ENCODE measurements at places on chromosomes 3 and 15.
A peak's percentile ranks its signal among the peaks of the same experiment; 100 is the strongest.

DNA sequence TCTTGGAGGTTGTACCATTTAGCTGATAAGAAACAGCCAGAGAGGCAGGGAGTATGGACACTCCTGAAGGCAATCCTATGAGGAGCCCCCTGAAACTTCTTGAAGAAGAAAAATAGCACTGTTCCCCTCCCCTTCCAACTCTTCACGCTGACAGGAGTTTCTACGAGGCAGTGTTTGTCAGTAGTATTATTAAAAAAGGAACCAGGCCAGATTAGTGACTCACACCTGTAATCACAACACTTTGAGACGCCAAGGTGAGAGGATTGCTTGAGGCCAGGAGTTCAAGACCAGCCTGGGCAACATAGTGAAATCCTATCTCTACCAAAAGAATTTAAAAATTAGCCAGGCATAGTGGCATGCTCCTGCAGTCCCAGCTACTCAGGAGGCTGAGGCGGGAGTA, 38.7 kb downstream of the WWTR1 start:
- DNase-seq, result no peak

GRCh38 chr3:29716213-29716612, 435.3 kb downstream of the RBMS3 start:
- no peak for DNase-seq

DNA sequence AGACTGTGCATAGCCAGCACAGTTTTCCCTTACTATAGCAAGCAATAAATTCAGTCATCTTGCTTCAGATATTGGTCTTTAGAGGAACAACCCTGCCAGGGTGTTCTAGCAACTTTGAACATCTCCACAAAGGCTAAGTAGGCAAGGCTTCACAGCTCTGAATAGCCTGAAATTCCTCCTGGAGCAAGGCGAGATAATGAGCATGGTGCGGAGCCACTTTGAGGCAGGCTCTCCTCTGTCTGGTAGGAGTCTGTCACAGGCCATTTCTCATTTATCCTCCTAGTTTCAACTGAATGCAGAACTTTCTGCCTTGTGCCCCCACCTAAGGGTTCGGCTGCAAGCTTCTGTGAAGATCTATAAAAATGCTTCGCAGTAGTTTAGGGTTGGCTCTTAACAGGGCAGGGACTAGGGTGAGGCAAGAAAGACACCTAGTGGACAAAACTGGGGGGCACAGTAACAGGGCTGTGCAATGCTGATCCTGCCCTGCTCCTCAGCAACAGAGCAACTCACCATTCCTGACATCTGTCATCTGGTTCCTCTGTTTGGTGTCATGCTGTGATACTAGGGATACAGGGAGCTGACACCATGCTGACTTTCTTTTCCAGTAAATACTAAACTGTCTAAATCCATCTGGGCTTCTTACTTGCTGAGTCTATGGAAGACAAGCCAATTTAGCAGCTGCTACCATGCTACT, 16.6 kb upstream of the EHHADH start:
- DNase-seq, result no peak

DNA sequence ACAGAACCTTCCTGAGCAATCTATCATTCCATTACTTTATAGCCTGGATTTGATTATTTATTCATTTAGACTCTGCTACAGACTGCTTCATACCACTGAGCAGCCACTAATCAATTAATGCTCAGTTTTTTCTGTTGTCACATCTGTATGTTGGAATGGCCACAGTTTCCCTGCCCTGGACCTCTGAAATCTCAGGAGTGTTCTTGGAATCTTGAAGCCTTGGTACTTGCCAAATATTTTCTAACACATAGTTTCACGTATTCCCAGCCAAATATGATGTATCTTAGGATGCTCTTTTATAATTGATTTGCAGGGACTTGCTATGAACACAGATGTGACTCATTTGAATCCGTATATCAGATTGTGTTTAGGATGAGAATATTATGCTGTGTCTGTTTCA, 225.8 kb downstream of the TAFA4 start:
- DNase-seq, result no peak

- DNase-seq, result no peak
Measured at GRCh38 chr3:140315955-140316354, 361.9 kb upstream of the TRIM42 start.

GRCh38 chr3:125072749-125073389, 17.1 kb upstream of the HEG1 start:
- DNase-seq, result no peak

DNA sequence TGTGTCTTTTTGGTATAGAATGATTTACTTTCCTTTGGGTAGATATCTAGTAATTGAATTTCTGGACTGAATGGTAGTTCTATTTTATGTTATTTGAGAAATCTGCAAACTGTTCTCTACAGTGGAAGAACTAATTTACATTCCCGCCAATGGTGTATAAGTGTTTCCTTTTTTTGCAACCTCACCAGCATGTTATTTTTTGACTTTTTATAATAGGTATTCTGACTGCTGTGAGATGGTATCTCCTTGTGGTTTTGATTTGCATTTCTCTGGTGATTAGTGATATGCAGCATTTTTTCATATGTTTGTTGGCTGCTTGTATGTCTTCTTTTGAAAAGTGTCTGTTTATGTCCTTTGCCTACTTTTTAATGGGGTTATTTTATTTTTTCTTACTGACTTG, 607.2 kb downstream of the OTOL1 start:
- DNase-seq, result no peak

DNA sequence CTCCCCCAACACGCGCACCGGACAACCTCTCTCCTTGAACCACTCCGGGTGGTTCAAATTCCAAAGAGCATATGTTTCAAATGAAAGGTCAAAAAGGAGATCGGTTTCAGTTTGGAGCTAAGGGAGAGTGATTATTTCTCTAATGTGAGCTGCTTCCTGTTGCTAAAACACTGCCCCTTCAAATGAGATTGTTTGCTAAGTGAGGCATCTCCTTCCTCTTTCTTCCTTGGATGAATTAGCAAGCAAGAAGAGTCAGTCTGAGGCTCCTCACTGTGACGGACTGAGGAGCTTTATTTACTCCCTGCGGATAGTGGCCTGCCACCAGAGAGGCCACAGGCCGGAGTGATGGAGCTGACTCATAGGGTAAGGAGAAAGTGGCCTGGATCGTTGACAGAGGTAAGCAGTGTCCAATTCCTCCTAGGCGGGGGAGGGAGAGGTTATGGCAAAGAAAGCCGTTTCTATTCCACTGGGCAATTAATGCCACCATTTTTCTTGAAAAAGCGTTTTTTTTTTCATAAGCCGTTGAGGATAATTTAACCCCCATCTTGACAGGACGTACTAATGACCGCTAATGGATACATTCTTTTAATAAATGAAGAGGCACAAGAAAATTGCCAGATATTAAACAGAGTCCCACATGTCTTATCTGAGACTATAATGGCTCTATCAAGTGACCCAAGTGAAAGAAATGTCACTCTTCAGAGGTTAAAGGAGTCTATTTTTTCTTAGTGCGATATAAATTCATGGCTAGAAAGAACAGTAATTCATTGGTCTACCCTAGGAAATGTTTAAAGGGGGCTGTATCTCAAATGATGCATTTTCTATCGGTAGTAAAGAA, 167.0 kb upstream of the ANKRD28 start:
- no peak for DNase-seq

GRCh38 chr3:99579246-99579645, 59.1 kb upstream of the COL8A1 start:
- DNase-seq, result no peak

GRCh38 chr3:188520466-188520865, 366.5 kb downstream of the LPP start:
- no peak for DNase-seq

GRCh38 chr15:81740416-81740815, 305.4 kb downstream of the MEX3B start:
- DNase-seq, result no peak

GRCh38 chr3:21573291-21573690, 177.7 kb downstream of the ZNF385D start:
- no peak for DNase-seq

- no peak for DNase-seq
Measured at GRCh38 chr3:155238845-155239244, 54.6 kb downstream of the STRIT1 start.

DNA sequence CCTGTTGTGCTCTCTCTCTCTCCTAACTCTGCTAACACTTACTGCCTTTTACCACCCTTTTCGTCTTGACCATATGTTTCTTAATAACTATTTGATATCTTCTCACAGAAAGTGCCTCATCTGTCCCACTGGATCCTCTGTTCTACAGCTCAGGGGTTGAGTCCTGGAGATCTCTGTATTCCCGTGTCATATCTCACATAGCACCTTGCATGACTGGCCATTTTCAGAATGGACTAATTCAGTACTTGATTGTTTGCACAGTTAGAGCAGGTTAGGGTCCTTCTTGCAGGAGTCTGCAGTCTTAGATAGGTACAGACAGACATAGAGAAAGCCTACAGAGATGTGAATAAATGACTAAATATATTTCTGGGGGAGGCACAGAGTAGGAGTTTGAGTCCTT, 20.9 kb downstream of the HACD3 start:
- DNase-seq, result no peak

- no peak for DNase-seq
Measured at GRCh38 chr3:70806556-70806955, 494.1 kb upstream of the MDFIC2 start.

GRCh38 chr3:42491881-42492507, 10.4 kb upstream of the VIPR1 start:
- no peak for DNase-seq

GRCh38 chr3:7585052-7585451, 724.1 kb downstream of the GRM7 start:
- DNase-seq, result no peak

GRCh38 chr15:25172691-25173090, 217.9 kb downstream of the SNRPN start:
- no peak for DNase-seq

DNA sequence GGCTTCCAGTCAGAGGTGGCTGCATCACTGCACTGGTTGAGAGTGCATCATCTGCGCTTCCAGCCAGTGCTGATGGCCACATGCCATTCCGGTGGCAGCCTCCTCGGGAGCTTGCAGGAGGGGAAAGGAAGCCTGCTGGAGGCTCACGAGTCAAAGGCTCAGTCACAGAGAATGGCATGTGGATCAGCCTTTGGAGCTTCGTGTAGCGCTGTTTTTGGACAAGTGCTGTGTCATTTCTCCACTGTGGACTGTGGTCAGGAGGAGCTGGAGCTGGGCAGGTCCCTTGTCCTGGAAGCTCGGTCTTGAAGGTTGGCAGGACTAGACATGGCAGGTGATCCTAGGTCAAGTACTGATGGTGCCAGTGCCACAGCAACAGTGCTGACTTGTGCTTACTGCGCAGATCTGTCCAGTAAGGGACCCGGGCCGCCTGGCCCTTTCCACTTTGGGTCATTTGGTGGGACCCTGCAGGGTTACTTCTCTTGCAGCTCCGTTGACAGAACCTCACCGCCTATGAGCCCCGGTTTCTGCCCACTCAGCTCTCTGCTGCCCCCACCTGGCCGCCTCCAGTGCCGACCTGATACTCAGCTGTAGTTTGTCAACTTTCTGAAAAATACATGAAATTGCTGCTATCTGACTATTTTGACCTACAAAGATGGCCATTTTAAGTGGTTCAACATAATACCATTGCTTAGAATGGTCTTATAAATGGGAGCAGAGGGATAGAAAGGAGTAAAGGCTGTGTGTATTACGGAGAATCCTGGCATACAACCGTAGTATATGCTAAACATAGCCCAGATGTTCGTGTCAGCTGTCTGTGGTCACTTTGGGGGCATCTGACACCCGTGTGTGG, 27.6 kb upstream of the TRPM1 start:
- peak; percentile 64 for DNase-seq

DNA sequence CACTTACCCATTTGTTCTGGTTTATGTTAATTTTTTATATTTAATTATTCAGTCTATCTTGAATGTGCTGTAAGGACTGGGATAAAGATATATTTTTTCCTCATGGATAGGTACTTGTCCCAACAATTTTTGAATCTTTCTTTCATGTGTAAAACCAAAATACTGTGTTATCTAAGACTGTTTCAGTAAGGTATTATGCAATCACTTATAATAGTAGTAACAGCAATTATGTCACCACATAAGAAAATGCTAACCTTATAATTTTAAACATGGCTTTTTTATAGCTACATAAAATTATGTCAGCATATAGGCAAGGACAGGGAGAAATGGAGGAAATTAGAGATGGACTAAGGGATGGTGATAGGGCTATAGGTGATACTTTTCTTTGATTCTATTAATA, 2.9 kb upstream of the CTDSPL start:
- DNase-seq, result no peak

DNA sequence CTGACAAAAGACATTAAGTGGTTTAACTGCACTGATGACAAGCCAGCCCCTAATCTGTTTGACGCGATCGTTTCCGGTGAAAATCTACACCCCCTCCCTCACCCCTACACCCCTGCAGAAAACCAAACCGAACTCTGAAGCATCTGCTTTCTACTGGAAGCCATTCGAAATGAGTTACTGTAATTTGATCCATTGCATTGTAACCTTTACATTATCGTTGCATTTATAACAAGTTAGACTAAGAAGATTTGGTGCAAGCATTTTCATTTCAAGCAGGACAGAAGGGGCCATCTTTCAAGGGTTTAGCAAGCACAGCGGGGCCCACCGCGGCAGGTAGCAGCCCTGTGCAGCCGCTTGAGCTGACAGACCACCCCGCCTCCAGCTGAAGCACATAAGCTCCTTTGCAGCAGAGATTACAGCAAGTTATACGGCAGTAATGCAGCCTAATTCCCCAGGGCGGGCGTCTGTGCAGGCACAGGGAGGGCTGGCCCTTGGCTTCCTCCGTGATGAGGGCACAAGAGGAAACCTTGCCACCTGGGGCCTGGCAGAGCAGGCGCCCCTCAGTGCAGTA, 79.3 kb downstream of the CHSY1 start:
- DNase-seq, result no peak

DNA sequence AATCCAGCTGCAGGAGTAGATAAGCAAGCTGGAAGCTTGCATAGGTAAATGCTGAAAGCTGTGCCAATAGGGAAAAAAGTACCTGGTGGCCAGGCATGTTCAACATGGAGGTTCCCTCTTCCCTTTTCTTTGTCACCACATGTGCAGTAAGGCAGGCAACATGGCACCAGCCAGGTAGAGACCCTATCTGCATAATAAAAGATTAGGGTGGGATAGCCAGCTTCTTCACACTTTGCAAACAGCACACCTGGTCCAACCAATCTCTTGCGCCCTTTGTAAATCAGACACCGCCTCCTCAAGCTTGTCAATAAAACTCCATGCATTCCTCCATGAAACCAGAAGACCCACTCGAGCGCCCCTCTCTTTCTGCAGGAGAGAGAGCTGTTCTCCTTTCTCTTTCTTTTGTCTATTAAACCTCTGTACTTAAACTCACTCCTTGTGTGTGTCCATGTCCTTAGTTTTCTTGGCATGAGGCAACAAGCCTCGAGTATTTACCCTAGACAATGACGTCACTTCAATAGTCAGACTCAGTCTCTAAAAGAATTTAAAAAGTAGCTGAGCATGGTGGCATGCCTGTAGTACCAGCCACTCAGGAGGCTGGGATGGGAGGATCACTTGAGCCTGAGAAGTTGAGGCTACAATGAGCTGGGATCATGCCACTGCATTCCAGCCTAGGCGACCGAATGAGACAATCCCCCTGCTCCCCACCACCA, 256.3 kb downstream of the SCAPER start:
- no peak for DNase-seq

- DNase-seq, result no peak
Measured at GRCh38 chr3:27312044-27312668, 57.0 kb downstream of the NEK10 start.
